ENCODE measurements at places on chromosomes 13 and 19. TPM values are rescaled to one million over a fixed set of nuclear protein-coding genes. Genes with fewer than 3 reads are reported as not detected.
A peak's percentile ranks its signal among the peaks of the same experiment; 100 is the strongest.

- DNase-seq, result no peak
These were observed 14.3 kb downstream of the MIR17HG start for GRCh38 chr13:91361755-91362271.

DNA sequence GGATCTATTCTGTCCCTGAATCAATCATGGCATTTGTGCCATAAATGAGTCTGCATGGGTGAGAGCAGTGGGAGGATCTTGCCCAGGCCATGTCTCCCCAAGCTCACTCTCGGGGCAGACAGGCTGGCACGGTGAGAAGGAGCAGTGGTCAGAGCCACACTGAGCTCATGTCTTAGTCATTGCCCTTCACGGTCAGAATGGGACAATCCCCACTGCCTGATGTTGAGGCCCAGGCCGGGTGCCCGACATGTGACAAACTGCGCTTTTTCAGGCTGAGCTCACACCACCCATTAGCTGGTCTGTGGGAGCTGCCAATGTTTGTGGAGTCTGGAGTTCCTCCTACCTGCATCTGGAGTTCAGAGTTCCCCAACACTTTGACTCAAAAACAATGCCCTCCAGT, 481.9 kb downstream of the COG6 start:
- no peak for DNase-seq

DNA sequence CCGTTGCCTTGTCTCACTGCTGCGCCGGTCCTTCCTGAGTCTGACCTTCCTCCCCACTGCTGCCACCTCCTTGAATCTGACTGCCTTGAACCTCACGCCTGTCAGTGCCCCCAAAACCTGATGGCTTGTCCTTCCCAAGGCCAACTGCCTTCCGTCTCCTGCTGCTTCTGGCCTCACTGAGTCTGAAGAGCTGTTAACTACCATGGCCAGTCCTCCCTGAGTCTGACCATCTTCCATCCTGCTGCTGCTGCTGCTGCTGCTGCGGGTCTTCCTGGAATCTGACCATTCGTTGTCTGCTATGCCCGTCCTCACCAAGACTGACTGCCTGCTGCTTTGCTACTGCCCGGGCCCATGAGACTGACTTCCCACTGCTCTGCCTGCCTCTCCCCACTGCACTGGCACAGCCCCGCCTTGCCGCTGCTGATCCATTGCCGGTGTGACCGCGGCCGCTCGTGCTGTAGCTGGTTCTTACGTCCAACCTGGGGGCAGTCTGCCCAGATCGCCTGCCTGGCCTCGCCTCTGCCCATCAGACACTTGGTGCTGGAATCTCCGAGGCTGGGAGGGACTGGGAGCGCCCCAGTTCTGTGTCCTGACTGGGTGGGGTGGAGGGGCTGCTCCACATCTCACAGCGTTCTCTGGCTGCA, 2.9 kb upstream of the RCN3 start:
- DNase-seq, result no peak

- DNase-seq, result no peak
These were observed 2.9 kb upstream of the IRS2 start for GRCh38 chr13:109789262-109789661.

- peak; percentile 54 for DNase-seq
These were observed 624 bp downstream of the CTXN1 start for GRCh38 chr19:7925171-7925851.

DNA sequence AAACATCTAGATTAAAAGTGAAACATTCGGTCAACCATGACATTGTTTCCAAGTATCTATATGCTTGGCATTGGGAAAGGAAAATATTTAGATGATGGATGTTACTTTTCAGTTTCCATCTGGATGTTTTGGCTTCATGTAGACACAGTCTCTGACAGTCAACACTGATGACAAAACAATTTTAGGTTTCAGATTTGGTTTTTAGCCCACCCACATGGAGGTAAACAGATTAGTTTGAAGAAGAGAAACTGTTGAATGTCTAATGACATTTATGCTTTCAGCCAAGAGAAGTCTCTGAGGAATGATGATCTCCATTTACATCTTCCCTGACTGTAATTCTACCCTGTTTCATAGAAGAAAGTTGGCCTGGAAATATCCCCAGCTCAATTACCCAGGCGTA, 379.1 kb downstream of the SLITRK6 start:
- no peak for DNase-seq

GRCh38 chr13:51726446-51727193, 77.3 kb downstream of the DHRS12 start:
- no peak for DNase-seq

DNA sequence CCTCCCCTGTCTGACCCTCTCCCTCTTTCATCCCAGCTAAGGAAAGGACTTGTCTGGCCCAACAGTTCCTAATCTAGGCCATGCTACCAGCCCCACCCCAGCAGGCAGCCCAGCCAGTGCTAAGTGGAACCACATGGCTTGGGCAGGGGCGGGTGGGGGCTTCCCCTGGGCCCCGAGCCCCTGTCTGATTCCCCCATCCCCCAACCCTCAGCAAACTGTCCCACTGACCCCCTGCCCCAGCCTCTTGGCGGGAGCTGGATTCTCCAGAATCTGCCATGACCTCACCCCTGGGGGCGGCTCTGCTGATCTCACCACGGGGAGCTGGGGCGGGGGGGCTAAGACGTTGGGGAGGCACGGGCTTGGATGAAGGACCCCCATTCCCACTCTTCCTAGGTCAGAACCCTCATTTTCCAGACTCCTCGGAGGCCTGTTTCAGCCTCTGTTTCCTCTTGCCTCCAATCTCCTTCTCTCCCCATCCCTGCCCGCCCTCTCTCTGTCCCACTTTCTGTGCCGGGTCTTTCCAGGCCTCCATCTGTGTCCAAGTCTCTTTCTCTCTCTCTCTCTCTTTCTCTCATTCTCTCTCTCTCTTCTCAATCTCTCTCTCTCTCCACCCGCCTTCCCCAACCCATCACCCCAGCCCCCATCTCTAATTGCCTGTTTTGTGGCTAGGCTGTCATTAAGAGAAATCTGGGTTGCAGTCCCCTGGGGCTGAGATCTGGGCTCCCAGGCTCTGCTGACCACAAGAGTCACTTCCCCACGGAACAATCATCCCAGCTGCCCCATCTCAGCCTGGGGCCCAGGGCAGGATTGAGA, 2.7 kb downstream of the COL5A3 start:
- DNase-seq, result no peak

- no peak for DNase-seq
These were observed 12.0 kb upstream of the DZIP1 start for GRCh38 chr13:95656386-95657015.

- no peak for DNase-seq
These were observed 1.7 kb upstream of the USPL1 start for GRCh38 chr13:30615866-30616541.

Gene CEACAM3
- total RNA-seq, result not detected

Gene ZNF524
- 25.4 TPM for total RNA-seq

Gene LYPD5
- total RNA-seq, result 7.2 TPM

Gene SIGLEC11
- total RNA-seq, result 0.66 TPM

Gene ZNF600
- total RNA-seq, result 9.8 TPM

Gene ZNF66
- total RNA-seq, result 17.3 TPM

Measured in breast epithelium (tissue), 4 donors.